ENCODE measurements at places on chromosomes 4 and X.

DNA sequence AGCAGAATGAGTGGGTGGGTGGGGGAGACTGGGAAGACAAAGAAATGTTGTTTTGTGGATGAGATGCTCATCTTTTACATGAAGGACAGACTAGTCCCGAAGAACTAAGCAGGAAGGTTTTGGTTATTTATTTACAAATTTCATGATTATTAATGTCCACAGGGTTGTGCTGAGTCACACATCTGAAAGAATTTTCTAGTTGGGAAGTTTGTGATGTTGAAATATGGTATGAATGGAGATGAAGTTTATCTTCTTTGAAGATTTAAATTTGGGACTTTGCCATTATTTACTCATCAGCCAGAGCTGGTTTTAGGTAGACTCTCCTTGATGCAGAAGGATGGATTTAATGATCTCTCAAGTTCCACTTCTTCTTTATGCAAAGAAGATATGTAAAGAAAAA is 75.5 kb downstream of the MOSPD2 start:
- no peak for DNase-seq

DNA sequence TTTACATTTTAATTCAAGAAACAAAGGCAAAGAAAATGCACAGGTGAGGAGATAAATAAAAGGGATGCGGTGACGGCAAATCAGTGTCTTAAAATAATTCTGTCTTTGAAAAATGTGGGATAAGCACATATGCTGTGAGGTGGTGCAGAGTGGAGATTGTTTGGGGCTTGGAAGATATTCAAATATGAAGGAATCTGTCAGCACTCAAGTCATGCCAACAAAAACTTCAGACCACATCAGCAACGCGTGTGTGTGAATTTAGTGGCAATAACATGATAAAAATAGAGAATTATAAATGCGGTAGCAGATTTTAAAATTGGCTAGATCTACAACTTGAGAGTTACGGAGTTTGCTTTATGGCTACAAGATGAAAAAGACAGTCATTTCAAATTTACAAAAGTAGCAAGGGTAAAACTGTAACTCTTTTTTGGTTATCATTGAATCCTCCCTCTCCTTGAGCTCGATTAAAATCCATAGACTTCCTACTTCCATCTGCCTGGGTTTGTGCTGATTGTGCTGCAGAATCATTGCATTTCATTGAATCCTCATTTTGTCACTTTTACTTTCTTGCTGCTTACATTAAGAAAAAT is 71.5 kb upstream of the VCX2 start:
- DNase-seq = peak; percentile 4

DNA sequence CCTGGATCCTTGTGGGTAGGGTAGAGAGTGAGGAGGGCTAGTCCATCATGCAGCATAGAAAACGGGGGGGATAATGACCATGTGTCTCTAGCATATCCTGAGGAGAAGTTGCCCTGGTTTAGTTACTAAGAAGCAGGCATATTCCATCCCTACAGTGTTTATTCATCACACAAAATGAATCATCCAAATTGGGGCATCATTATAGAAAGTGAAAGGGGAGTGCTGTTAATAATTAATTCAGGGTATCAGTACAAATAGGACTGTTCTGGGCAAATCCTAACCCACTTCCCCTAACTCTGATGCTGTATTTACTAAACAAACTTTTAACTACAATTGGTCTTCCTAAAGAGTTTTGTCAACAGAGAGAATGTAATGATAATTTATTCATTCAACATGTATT is 281.1 kb upstream of the ARX start:
- no peak for DNase-seq

DNA sequence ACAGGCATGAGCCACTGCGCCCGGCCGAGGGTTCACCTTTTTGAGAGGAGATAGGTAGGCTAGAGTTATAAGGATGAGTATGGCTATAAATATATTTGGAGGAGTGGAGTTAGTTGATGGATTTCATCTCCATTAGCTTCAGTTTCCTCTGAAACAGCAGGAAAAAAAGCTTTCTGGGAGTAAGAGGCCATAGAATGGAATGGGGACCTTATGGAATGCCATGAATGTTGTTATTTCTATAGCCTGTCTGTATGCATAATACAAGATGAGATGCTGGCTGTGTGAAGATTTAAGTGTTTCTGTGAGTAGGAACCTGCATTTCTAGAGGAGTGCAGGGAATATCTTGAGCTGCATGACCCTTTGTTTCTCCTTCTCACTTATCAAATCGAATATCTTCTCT is 114.9 kb upstream of the ARX start:
- peak; percentile 1 for DNase-seq

GRCh38 chr4:112327965-112328733 is 31.0 kb downstream of the ALPK1 start:
- peak; percentile 52 for DNase-seq

GRCh38 chrX:115462406-115462805 is 98.6 kb upstream of the PLS3 start:
- DNase-seq = peak; percentile 19

DNA sequence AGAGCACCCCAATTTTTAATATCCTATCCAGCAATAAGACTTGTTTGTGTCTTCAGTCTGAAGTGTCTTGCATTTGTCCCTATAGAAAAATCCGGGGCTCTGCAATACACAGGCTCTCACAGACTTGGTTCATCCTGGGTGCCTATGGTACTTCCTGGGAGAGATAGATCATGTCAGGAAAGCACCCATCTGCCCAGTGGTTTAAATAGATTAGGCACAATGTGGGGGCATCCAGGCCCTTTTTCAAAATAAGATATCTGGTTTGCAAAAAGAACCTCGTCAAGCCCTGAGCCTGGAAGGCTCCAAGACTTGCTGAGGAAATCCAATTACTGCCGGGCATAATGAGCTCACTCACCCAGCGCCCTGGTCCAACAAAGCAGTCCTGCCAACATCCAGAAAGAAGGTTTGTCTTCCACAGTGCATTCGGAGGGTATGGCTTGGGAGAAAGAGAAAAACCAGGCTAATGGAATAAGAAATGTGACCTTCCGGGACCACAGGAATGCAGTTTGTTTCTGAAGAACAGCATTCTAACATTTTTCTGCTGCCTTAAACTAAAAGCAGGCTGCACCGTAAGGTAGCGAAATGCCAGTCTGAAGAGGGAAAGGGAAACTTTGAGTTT is 11.6 kb downstream of the JAKMIP1 start:
- peak; percentile 9 for DNase-seq

DNA sequence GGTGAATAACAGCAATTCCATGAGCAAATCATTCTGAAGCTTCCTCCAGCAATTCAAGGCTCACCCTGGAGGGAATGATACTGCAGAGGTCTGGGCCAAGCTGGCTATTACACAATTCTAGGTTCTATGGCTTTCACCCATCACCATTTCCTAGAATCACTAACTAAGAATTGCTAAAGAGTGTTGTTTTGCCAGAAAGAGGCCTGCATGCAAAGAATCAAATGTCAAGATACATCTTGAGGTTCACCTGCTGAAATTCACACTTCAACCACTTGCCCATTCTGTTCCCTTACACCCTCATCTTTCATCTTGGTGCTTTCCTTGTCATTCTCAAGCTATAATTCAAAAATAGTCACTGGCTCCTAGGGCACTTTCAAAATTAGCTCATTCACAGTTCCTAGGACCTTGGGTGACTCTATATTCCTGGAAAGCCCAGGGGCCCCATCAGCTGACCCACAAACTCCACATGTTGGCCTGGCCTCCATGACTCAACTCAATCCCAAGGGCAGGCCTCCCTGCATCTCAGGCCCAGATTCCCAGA is 7.0 kb downstream of the APBB2 start:
- peak; percentile 34 for DNase-seq

DNA sequence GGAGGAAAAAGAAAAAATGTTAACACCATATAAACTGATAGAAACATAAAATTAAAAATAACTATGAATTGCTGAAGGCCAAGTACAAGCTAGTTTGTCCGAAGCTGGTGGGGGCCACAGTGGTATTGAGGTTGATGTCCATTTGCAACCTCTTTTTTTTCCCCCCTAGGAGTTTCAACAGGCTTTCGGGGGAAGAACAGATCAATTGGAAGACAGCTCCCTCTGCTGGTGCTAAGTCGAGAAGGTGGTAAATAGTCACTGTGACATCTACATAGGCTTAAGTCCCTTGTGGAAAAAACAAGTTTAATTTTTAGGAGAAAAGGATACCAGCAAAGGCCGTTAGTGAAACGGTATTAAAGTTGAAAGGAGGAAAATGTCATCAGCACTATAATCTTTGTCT is 115.7 kb upstream of the ZXDA start:
- peak; percentile 0 for DNase-seq

DNA sequence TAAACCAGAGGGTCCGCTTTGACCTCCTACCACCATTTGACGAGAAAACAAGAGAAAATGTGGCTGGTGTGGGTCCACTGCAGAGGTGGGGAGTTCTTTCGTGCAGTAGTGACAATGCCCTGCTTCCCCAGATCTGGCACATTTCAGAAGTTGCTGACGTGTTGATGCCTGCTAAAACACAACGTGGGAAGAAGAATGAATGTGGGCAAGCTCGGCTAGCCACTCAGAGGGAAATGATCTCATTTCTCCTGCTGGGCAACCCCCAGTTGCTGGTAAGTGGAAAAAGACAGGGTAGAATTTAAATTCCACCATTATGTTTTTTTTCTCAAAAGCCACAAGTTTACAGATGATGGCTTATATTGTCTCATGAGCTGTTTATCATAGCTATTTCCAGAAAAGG is 77.9 kb downstream of the LUZP4 start:
- peak; percentile 74 for DNase-seq

DNA sequence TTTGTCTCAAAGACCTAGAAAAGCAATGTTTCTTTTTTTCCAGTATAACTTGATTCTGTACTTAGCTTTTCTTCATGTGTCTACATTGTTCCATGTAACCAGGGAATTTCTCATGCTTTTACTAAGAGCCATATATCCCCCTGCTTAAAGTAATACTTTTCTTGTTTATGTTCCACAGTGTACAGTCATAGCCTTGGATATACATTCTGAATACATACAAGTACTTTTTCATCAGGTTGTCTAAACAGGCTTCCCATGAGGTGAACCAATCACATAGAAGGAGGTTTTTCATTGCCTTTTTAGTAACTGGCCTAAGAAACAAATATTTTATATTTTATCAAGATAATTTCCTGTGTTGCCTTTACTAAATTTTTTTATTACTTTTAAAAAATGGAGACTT is 52.8 kb downstream of the SLC2A9 start:
- DNase-seq = no peak

DNA sequence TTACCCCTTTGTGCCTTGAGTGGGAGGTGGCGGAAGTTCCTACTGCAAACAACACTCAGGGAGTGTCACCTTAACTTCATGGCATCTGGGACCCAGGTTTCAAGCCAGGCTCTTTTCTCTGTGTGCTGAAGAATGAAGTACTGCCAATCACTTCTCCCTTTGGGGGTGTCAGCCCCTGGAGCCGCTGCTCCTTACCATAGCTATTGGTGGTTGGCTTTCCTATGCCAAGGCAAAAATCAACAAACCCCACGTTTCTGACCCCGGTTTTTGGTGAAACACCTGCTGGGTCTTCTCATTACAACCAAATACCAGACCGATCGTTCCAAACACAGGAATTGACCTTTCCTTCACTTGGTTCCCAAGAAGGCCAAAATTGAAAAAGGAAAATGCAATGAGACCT is 19.7 kb upstream of the SLC2A9 start:
- no peak for DNase-seq

DNA sequence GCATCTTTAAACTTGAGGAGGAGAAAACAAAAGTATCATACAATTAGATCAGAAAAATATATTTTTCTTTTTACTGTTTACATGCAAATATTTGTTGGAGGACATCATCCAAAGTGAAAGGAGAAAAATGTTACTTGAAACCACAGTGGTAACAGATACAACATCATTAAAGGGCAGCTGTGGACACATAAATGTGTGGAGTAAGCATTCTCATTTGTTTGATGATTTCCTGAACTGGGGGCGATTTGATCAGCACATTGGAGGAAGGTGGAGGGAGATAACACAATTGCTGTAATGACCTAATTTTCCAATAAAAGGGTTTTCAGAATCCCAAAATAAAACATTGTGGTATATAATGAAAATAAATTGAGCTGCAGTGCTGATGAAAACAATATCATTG is 314.5 kb upstream of the HS3ST1 start:
- no peak for DNase-seq

GRCh38 chr4:103451341-103451740 is 253.2 kb upstream of the CENPE start:
- DNase-seq = no peak

- no peak for DNase-seq
Measured at GRCh38 chr4:109665783-109666485, 37.3 kb downstream of the CASP6 start.

DNA sequence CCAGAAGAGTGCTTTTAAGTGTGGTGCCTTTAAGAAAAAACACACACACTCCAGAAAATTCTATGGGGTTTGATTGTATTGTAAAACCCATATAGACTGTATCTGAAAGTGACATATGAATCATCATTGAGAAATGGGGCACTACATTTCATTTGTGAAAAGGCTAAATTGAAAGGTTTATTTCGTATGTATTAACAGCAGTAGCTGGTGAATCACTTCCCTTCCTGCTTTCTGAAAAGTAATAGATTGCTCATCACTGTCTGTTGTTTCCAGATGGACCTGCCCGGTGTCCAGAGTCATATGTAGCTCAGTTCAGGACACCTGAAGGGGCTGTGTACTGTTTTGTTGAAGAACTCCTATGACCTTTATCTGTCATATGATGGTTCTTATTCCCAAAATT is 28.1 kb upstream of the HPRT1 start:
- peak; percentile 65 for DNase-seq

DNA sequence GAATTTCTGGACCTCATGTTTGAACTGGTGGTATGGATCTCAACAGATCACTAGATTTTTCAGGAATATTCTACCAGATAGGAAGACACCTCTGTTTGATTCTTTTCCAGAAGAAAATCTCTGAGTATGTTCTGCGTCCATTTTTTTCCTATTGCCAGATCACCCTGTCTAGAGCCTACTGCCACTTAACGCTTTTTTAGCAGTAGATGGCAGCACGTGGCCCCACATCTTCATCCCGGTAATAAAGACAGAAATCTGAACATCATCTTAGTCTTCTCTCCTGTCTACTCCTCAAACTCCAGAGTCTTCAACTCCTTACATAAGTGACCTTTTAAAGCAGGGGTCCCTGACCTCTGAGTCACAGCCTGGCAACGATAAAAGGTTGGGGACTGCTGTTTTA is 184.7 kb downstream of the TMA16 start:
- peak; percentile 13 for DNase-seq

DNA sequence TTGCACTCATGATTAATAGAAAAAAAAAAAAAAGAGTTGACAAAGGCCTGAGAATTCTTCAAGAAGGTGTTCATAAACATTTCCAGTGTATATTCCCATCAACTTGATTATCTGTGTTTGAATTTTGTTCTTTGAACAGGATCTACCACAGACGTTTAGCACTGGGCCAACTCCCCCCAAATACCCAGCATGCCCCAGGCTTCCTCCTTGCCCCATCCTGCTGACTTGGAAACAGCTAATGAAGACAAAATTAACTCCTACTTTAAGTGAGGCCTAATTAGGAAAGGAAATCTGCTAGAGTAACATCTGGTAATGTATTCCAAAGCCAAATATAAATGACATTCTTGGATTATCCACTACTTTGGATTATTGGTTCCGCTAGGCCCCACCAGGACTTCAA is 52.5 kb downstream of the PPARGC1A start:
- no peak for DNase-seq

DNA sequence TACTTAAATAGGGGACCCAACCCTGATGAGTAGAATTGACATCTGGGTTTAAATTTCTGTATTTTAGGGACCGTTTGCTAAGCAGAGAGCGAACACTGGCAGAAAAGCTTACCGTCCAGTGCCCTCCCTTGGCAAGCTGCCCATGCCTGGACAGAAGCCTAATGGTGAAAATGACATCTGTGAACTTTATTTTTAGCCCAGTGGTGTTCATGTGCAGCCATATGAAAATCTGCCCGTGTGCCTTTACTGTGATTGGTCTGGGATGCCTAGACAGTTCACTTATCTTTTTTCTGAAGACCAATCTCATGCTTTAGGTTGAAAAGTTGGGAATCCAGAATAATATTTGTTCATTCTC is 1.1 kb downstream of the STBD1 start:
- DNase-seq = peak; percentile 3
